Activated CD8-positive, alpha-beta memory T cell treated with anti-CD3 and anti-CD28 coated beads, Interleukin-2, amount 50 U/mL, for 48 hours (primary cell): ENCODE measurements at places on chromosomes 5 and 9.

DNA sequence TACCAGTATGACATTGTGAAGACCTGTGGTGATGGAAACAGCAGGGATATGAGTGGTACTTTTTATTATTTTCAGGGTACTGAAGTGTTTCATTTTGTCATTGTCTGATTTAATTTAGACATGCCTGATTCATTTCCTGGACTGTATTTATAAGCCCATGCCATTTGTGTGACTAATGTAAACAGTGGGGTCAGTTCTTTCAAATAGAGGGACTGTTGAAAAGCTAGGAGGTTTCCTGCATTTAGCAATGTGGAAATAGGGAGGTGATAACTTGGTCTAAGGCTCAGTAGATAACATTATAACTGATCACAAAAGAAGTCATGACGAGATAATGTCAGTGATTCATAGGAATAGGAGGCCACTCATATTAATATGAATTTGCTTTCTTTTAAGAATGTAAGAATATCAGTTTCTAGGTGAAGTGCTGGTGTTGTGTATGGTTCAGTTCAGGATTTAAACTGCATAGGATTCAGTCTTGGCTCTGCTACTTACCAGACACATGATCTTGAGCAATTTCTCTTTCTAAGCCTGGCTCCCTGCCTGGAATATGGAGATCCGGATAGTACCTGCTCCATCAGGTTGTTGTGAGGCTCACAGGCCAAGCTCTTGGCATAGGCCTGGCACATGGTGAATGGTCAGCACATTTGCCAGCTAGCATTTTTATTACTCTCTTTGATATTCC is 7.5 kb downstream of the RASGRF2 start:
- no peak for DNase-seq

DNA sequence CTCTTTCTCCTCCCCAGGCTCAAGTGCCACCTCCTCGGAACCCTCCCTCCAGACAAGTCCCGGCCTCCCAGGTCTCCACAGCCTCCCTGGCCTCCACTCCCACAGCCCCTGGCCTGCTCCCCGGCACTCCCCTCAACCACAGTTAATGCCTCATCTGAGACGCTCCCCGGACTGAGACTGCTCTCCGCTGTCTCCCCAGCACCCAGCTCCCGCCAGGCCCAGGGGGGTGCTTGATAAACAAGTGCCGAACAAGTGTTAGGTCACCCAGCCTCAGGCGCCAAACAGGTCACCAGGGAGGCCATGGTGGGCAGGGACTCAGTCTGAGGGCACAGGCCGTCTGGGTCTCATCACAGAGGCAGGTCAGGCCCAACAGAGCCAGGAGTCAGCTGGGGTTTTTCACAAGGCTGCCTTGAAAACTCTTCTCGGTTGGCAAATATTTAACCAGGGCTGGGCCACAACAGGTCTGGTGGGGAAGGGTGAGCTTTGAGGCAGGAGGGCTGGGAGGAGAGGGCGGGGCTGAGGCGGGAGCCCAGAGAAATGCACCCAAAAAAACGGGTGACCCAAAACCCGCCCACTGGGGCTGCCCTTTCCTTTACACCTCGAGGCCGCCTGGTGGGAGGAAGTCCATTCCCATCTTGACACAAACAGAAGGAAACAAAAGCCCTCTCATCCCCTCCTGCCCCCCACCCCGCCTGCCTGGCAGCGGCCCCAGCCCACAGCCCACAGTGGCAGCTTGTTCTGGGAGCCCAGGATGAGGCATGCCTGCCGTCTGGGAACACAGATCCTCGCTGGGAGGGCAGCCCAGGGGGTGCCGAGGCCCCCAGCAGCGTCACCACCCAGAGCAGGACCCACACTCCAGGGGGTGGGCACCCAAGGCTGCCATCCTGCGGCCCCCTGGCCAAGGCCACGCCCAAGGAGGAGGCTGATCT is 66.6 kb upstream of the STXBP1 start:
- no peak for DNase-seq

DNA sequence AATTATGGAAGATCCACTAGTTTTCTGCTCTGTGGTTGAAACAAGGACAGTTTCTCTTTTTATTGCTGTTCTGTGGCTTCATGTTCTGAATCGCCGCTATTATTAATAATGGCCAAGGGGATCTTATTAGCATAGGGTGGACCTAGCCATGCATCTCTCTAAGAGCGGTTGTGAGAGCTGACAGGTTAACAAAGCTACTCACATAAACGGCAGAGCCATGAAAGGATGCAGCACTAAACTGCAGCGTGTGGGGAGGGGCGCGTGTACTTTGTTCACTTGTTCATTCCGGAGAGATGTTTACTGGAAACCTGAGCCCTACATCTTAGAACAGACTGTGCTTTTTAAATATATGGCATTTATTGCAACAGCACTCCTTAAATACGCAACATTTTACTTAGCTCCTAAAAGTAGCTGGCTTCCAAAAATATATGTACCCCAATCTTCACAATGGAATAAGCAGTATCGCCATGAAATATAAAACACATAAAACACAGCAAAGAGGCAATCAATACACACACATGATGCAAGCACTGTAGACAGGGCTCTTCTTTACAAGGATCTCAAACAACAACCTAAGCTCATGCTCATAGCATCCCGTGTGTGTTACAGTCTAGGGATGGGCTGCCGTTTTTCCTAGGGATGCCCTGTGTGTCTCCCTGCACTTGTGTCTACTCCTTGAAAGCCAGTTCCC is 424.6 kb downstream of the MED10 start:
- DNase-seq: no peak

- DNase-seq: no peak
Observed at GRCh38 chr9:32543047-32543446, 9.1 kb upstream of the SMIM27 start.

DNA sequence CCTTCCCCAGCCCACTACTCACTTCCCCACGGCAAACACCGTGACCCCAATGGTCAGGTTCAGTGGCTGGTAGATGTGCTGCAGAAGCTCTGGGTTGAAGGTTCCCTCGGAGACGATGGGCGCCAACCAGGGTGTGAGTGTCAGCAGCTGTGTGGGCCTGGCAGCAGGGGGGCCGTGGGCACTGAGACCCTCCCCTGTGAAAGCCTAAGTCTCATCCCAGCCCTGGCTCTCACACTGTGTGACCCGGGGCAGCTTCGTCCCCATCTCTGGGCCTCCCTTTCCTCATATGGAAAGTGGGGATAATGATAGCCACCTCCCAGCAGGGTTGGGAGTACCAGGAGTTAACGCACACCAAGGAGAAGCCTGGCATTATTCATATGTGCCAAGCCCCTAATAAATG is 8.6 kb downstream of the GBGT1 start:
- no peak for DNase-seq

GRCh38 chr9:107280543-107280942 is 2.5 kb upstream of the RAD23B start:
- no peak for DNase-seq

DNA sequence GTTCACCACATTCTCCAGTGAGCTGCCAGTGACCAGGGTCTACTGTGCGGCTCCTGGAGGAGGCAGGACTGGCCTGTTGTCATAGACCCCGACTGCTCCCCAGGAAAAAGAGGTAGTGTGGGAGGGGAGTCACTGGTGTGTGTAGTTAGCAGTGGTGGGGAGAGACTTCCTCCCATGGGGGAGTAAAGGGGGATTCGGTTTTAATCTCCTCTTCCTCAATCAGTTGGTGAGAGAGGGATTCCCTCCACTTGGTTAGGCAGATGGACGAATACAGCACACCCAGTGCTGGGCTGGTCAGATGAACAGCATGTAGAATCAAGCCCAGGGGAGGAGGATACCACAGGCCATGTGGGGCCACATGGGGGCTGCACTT is 207.6 kb upstream of the S1PR3 start:
- DNase-seq: no peak

DNA sequence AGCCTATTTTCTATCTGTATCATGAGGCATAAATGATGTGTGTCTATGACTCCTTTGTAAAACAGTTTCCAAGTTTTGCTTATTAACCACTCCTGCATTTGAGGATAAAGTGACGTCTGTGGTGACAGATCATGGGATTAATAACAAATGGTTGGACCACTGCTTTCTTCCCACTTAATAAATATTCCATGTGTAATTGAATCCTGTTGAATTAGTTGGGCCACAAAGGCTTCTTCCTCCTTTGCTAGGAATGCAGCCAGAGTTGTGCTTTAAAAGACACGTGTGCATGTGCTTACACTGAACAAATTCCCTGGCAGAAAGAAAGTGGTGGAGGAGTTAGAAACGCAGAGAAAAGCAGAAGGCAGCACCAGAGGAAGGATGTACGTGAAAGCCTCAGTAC is 150.2 kb downstream of the ACTBL2 start:
- no peak for DNase-seq

GRCh38 chr5:60504342-60504741 is 195.6 kb downstream of the DEPDC1B start:
- DNase-seq: no peak

DNA sequence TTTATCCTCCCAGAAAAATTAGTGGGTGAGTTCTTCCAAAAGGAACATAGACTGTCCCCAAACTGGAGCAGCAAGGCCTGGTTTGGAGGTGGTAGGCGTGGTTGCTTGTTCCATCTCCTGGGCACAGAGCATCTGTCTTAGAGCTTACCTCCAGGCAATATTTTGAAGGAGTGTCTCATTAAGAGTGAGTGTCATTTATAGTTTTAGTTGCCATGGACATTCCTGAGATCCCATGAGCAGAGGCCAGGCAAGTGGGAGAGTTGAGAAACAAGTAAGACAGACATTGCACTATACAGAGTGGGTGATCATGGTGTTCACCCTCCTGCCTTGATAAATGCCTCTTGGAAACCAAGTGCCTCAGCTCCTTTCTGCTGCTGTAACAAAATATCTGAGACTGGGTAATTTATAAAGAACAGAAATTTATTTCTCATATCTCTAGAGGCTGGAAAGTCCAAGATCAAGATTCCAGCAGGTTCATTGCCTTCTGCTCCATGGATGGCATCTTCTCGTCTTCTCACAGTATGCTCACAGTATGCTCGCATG is 68.5 kb downstream of the KIAA1958 start:
- no peak for DNase-seq

GRCh38 chr9:6920041-6920440 is 162.3 kb downstream of the KDM4C start:
- DNase-seq: no peak

DNA sequence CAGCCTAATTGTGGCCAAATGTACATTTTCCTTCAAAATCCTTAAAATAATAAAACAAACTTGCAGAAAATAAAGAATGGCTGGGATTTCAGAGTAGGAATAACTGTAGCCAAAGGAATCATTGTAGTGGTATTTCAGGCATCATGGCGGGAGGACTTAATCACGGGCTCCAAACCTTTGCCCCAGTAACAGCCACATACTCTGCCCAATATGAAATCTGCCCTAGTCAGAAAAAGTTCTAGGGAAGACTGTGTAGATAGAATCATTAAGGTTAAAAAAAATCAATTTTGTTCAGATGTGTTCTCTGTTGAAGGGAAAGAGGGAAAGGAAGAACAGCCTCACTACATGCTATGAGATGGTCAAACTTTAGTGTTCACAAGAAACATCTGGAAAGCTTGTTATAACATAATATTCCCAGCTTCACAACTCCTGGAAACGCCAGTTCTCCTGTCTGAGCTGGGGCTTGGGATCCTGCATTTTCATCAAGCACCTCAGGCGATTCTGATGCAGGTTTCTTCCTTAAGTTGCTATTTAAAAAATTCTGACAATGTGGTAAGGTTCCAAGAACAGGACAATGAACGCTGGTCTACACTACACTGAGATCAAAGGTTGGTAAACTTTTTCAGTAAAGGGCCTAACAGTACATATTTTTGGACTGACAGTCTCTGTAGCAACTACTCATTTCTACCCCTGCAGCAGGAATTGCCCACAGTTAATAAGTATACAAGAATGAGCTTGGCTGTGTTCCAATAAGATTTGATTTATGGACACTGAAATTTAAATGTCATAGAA is 87.9 kb downstream of the CEMIP2 start:
- no peak for DNase-seq

DNA sequence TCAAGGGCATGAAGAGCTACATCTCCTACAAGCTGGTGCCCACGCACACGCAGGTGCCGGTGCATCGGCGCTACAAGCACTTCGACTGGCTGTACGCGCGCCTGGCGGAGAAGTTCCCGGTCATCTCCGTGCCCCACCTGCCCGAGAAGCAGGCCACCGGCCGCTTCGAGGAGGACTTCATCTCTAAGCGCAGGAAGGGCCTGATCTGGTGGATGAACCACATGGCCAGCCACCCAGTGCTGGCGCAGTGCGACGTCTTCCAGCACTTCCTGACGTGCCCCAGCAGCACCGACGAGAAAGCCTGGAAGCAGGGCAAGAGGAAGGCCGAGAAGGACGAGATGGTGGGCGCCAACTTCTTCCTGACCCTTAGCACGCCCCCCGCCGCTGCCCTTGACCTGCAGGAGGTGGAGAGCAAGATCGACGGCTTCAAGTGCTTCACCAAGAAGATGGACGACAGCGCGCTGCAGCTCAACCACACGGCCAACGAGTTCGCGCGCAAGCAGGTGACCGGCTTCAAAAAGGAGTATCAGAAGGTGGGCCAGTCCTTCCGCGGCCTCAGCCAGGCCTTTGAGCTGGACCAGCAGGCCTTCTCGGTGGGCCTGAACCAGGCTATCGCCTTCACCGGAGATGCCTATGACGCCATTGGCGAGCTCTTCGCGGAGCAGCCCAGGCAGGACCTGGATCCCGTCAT is 1.4 kb downstream of the SNX18 start:
- DNase-seq: no peak

GRCh38 chr5:43117092-43117491 is 3.6 kb upstream of the ZNF131 start:
- DNase-seq: no peak

DNA sequence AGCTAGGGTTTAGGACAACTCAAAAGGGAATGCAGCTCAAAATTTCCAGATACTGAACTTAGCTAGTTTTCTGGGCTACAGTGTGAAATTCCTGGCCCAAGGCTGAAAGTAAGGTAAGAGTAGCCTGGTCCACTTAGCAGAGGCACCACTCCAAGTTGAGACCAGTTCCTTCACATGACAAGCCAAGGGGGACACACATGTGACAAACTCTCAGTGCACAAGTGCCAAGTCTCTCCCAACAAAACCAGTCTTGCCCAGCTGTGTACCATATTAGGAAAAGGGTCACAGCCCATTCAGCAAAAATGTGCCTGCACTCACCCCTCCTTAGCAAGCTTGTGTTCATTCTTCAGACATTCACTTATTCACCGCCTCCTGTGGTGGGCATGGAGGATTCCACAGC is 27.8 kb downstream of the KLHL3 start:
- DNase-seq: no peak

DNA sequence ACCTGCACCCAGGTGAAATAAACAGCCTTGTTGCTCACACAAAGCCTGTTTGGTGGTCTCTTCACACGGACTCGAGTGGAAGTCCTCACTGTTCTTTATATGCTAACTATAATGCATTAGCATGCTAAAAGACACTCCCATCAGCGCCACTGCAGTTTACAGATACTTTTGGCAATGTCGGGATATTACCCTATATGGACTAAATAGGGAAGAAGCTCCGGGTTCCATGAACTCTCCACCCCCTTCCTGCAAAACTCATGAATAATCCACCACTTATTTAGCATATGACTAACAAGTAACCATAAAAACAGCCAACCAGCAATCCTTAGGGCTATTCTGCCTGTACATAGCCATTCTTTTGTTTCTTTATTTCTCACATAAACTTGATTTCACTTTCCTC is 426.2 kb upstream of the PTPRD start:
- no peak for DNase-seq

- no peak for DNase-seq
Observed at GRCh38 chr9:128244091-128244836, 31.5 kb downstream of the GOLGA2 start.

- DNase-seq: no peak
Observed at GRCh38 chr5:122145906-122146305, 16.6 kb downstream of the ZNF474 start.

- DNase-seq: no peak
Observed at GRCh38 chr9:125990793-125991220, 243.6 kb downstream of the PBX3 start.

GRCh38 chr9:93258818-93259489 is 75.0 kb downstream of the WNK2 start:
- peak; percentile 39 for DNase-seq
